ENCODE measurements at places on chromosomes 6 and 20. TPM values are rescaled to one million over a fixed set of nuclear protein-coding genes. Genes with fewer than 3 reads are reported as not detected.

PERP gene
- 0.48 TPM for total RNA-seq

RNF39 gene
- not detected for total RNA-seq

HUS1B gene
- 0.92 TPM for total RNA-seq

TRIM27 gene
- total RNA-seq = 70.5 TPM

CRISP2 gene
- not detected for total RNA-seq
